ENCODE measurements at places on chromosomes 1 and 21.

GRCh38 chr1:95076034-95076433 is 3.3 kb upstream of the ALG14 start:
- no peak for DNase-seq

GRCh38 chr1:110148961-110149360 is 1.3 kb upstream of the SLC6A17 start:
- DNase-seq = no peak

DNA sequence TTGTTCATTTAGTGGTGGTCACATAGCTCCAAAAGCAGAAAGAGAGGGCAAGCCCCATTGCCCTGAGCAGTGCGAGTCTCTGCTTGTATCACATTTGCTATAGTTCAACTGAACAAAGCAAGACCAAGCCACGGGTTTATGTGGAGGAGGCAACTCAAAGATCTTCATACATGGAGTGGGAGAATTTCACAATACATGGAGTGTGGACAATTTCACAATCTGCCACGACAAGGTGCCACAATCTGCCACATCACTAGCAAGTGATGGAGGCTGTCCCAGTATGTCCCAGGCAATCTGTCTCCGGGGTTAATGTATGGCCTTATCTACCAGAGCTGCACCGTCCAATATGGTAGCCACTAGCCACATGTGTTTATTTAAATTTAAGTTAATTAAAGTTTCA is 44.5 kb upstream of the DYRK1A start:
- DNase-seq = no peak

DNA sequence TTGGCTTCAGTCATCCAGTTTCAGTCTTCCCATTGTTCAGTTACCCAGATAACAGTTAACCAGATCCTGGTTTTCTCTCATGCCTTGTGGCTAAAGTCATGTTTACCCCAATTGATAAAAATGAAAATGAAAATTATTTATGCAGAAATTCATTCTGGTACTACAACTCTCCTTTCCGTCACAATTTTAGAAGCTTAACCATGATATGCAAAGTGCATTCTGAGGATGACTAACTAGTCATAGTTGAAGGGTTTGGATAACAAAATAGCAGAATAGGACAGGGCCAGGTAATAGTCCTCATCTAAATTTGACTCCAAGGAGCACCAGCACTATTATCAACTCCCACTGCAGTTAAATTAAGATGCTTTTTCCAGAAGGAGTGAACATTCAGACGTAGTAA is 94.7 kb downstream of the NTMT2 start:
- DNase-seq = no peak

GRCh38 chr1:24895511-24895910 is 34.6 kb downstream of the RUNX3 start:
- DNase-seq = no peak

GRCh38 chr1:4684136-4684535 is 29.7 kb downstream of the AJAP1 start:
- no peak for DNase-seq

GRCh38 chr21:33937931-33938339 is 22.3 kb upstream of the ATP5PO start:
- peak; percentile 51 for DNase-seq

Measured in stimulated activated CD4-positive, alpha-beta T cell treated with anti-CD3 and anti-CD28 coated beads, Interleukin-4, amount 100 ng/mL, for 24 hours (primary cell).